ENCODE measurements at places on chromosomes 16 and 17. TPM values are rescaled to one million over a fixed set of nuclear protein-coding genes. Genes with fewer than 3 reads are reported as not detected.

CASKIN1 gene
- total RNA-seq = not detected

CCL1 gene
- total RNA-seq = not detected

HCRT gene
- not detected for total RNA-seq

CACNG3 gene
- total RNA-seq = not detected

MYADML2 gene
- not detected for total RNA-seq

CSNK2A2 gene
- total RNA-seq = 52.7 TPM

CD300A gene
- 2.4 TPM for total RNA-seq

CACNG5 gene
- not detected for total RNA-seq

GP1BA gene
- total RNA-seq = 1.6 TPM

MLX gene
- total RNA-seq = 33.1 TPM

HBA1 gene
- 0.65 TPM for total RNA-seq

GPR139 gene
- total RNA-seq = not detected

TBX6 gene
- total RNA-seq = 0.65 TPM

KRTAP3-2 gene
- not detected for total RNA-seq

TMEM98 gene
- total RNA-seq = not detected

FBXO39 gene
- 0.17 TPM for total RNA-seq

CDIP1 gene
- 29.5 TPM for total RNA-seq

RNF227 gene
- total RNA-seq = 2.3 TPM

CEP112 gene
- total RNA-seq = 4.3 TPM

VAMP2 gene
- total RNA-seq = 209 TPM

ALKBH5 gene
- 100 TPM for total RNA-seq

JUP gene
- total RNA-seq = 1.4 TPM

NGFR gene
- 0.52 TPM for total RNA-seq

ITGAD gene
- total RNA-seq = not detected

PPP4C gene
- total RNA-seq = 80.8 TPM

CDYL2 gene
- total RNA-seq = 28.3 TPM

GJC1 gene
- not detected for total RNA-seq

SMIM36 gene
- not detected for total RNA-seq

ABCA8 gene
- total RNA-seq = not detected

NDUFAB1 gene
- 27.0 TPM for total RNA-seq

TP53TG3C gene
- total RNA-seq = not detected

CCDC144A gene
- 11.8 TPM for total RNA-seq

GRN gene
- 31.7 TPM for total RNA-seq

PLEKHM1 gene
- 87.6 TPM for total RNA-seq

ASGR1 gene
- total RNA-seq = 0.92 TPM

AKTIP gene
- total RNA-seq = 32.4 TPM

ARSG gene
- 17.2 TPM for total RNA-seq

TP53TG3 gene
- not detected for total RNA-seq

MYH1 gene
- not detected for total RNA-seq

SCNN1B gene
- total RNA-seq = not detected

SAMD14 gene
- 1.7 TPM for total RNA-seq

RAPGEFL1 gene
- total RNA-seq = 10.5 TPM

HEATR9 gene
- not detected for total RNA-seq

TRAPPC1 gene
- total RNA-seq = 102 TPM

EVI2B gene
- total RNA-seq = 106 TPM

TBC1D3G gene
- 0.75 TPM for total RNA-seq

Measured in T-helper 17 cell (primary cell).